ENCODE measurements at places on chromosomes 7 and 10.

DNA sequence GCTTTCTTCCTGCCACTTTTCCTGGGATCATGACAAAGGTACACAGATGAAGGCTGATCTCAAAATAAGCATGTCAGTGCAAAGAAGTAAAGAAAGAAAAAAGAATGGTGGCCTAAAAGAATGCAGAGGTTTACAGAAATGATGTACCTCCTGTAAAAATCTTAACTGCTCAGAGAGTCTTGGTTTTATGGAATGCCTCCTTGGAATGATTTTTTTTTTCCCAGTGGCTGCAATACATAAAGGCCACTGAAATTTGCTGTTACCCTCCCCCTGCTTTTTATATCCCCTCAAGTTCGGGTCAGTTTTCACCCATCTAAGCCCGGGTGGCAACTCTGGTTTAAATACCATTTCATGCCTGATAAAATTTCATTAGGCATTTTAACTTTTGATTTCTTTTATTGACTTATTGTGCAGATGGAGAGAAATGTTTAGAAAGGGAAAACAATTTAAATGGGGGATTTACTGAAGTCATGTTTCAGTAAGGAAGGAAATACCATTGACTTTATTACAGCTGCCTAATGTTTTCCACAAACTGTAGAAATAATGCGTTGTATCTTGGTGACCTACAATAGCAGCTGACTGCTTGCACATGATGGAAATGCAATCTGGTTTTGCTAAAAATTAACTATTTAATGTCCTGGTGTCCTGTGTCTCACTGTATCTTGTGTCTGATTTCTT is 102.5 kb downstream of the SAMD9 start:
- DNase-seq, result no peak

GRCh38 chr10:58833771-58834561 is 321.3 kb downstream of the BICC1 start:
- DNase-seq, result no peak

DNA sequence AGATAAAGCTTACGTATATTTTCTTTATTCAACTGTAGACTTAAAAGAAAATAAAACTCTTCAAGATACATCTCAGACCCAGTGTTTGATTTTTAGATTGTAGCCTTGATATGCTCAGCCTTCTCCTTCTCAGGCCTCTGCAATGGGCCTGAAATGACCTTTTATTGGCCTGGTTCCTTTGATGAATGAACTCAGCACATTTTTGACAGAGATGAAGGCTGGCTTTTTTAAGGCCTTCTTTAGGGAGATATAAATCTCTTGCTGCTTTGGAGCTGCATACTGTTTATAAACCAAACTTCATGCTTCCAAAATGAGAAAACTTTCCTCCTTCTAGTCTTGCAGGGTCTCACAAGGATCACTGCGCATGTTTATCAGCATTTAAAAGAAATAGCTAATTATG is 1049.8 kb downstream of the LRMDA start:
- DNase-seq, result no peak

- DNase-seq, result no peak
Measured at GRCh38 chr7:3267966-3268690, 32.9 kb upstream of the SDK1 start.

- DNase-seq, result no peak
Measured at GRCh38 chr10:132145521-132146185, 41.1 kb upstream of the DPYSL4 start.

GRCh38 chr7:85714043-85714578 is 527.3 kb upstream of the SEMA3D start:
- DNase-seq, result peak; percentile 11

DNA sequence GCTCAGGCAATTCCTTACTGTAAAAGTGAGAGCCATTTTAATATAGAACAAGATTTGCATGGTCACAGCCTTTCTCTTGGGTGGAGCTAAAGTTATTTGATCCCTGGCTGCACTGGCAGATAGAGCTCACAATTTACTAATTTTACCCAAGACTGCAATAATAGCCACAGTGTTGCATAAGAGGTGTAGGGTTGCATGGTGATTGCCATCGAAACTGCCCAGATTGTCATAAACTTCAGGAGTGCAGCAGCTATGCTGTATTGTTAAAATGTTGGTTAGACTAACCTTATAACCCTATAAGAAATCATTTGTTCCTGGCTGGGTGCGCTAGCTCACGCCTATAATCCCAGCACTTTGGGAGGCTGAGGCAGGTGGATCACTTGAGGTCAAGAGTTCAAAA is 50.0 kb downstream of the VCL start:
- no peak for DNase-seq

DNA sequence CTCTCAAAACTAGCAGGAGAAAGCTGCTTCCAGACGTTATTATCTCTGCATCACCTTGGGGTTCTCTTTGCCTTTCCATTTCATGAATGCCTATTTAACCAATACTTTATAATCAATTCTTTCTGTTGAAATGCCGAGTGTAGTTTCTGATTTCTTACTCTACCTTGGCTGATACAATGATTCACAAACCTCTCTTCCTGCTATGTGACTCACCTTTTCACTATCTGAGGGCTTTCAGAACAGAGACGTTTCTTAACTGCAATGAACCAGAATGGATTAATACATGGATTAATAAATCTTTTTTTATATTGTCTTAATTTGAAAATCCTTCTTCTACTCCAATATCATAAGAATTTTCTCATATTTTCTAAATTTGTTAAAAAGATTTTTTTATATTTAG is 46.4 kb upstream of the ZNF746 start:
- DNase-seq, result no peak

GRCh38 chr7:82755705-82756551 is 312.4 kb upstream of the CACNA2D1 start:
- no peak for DNase-seq

- no peak for DNase-seq
Measured at GRCh38 chr7:64639267-64640001, 26.5 kb upstream of the ZNF107 start.

DNA sequence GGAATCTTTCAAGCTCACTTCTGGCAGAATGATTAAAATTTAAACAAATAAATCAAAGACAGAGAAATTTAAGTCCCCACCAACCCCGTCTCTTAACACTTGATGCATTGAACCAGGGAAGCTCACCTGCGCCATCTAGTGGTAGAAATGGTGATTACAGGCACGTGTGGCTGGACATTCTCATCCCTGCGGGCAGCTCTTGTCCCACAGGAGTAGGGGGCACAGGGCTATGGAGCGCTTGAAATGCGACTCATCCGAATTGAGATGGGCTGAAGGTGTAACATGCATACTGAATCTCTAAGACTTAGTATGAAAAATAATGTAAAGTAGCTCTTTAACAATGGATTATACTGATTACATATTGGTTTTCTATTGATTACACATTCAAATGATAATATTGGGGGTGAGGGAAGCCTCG is 24.8 kb upstream of the SLIT1 start:
- DNase-seq, result peak; percentile 37

GRCh38 chr7:70849580-70850235 is 282.2 kb upstream of the GALNT17 start:
- DNase-seq, result no peak

GRCh38 chr10:122632031-122632430 is 67.6 kb downstream of the C10orf120 start:
- no peak for DNase-seq

GRCh38 chr10:126479280-126479895 is 91.1 kb upstream of the ADAM12 start:
- DNase-seq, result no peak

- DNase-seq, result no peak
Measured at GRCh38 chr7:41554481-41554880, 148.4 kb downstream of the INHBA start.

DNA sequence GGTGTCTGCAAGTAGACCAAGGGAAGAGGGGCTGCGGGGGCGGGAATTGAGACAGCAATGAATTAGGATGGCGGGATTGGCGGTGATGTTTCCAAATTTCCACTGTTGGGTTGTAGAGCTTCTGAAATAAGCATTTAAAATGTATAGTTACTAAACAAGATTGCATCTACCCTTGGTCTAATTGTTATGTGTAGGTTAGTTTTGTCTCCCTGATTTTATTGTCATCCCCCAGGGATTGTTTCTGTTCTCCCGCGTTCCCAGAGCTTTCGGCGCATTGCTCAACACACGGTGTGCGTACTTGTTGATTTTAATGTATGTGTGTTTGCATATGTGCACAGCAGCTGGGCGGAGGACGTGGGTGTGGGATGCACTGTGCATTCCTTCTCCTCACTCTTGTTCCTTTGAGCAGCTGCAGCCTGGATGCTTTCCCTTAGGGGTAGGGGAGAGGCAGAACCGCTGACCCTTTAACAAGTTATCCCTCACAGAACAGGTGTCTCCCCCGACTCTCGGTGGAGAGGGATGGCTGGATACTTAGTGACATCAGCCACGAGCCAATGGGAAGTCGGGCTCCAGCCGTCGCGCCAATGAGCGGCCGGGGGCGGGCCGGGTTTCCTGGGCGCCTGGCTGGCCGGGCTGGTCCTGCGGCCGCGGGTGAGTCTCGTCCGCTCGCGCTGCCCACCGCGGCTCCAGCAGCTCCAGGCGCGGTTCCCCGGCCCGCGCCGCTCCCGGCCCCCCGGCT is at the start of gene TSPAN33:
TSPAN33 (plus strand) TSS at position 613 of the 739 bp plus-strand sequence. CDS start 274 bp downstream, outside the sequence.
- DNase-seq, result no peak

GRCh38 chr7:45601094-45601493 is 26.9 kb downstream of the ADCY1 start:
- no peak for DNase-seq

- no peak for DNase-seq
Measured at GRCh38 chr10:70775679-70776454, 9.3 kb downstream of the TBATA start.

- DNase-seq, result no peak
Measured at GRCh38 chr10:24341371-24341770, 132.4 kb downstream of the KIAA1217 start.

DNA sequence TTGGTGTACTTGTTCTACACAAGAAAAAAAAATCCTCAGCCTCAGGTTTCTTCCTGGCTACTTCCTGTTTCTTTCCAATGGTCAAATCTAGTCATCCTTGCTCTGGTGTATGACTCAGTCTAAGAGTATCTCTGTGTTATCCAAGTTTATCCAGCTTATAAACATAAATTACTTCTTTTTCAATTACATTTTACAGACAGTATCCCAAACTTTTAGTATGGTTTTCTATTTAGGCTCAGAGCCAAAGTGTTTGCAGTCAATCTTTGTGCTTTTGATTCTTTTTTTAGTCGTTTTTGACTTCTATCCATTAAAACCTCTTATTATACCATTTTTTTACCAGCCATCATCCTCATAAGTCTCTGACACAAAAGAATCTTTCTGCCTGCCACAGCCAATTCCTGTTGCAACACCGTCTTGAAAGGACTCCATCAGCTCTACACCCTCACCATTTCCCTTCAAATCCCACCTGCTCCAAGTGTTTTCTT is 294.6 kb downstream of the PTEN start:
- DNase-seq, result no peak

GRCh38 chr10:33217854-33218253 is 116.6 kb downstream of the NRP1 start:
- no peak for DNase-seq

- DNase-seq, result no peak
Measured at GRCh38 chr10:78416031-78417011, 382.7 kb downstream of the RPS24 start.

DNA sequence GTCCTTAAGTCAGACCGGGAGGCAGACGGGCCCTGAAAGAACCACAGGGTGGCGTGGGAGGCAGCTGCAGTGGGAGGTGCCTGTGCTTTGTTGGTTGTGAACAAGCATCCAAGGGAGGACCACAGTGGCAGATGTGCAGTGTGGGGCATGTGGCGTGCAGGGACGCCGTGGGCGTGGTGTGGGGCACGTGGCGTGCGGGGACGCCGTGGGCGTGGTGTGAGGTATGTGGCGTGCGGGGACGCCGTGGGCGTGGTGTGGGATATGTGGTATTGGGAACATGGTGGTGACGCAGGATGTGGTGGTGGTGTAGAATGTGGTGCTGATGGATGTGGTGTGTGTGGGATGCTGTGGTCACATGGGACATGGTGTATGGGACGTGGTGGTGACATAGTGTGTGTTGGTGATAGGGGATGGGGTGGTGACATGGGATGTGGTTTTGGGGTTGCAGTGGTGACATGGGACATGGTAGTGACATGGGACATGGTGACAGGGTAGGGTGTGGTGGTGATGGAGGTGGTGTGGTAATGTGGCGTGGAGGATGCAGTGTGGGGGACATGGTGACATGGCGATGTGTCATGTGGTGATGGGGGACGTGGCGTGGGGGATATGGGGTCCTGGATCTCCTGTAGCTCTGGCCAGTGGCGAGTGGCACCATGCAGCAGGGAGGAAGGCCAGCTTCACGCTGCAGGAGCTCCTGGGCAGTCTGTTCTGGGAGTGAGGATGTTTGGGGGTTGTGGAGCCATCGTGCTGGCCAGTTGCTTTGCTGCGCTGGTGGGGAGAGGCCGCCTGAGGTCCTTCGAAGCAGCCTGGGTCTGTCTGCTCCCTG is 78.8 kb downstream of the INPP5A start:
- DNase-seq, result no peak

DNA sequence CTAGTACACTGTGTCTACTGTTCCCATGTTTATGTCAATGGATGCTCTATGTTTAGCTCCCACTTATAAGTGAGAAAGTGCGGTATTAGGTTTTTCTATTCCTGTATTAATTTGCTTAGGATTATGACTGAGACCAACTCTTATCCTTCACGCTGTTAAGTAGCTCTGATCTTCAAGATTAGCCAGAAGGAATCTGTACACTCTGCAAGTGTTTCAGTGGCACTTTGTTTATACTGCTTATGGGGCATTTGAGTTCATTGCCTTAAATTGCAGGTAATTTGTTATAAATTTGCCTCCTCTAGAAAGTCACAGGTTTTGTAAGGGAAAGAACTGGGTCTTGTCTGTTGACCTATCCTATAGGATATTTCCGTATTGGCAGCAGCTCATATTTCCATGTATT is 6.4 kb upstream of the ACSM6 start:
- no peak for DNase-seq

DNA sequence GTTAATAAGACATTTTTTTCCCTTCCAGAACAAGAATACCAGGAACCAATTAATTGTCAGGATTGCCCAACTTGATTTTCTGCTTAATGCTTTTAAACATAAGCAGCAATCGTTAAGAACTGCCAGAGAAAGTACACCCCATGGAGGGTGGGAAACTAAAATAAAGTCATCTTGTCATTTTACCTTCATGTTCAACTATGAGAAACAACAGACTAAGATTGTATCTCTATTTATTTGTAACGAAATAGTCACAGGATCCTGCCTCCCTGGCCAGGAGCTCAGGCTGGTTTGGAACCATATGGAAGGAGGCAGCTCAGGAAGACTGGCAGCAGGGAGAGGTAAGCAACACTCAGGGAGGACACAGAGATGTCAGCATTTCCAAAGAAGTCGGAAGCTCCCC is 129.6 kb downstream of the TNS3 start:
- DNase-seq, result no peak

DNA sequence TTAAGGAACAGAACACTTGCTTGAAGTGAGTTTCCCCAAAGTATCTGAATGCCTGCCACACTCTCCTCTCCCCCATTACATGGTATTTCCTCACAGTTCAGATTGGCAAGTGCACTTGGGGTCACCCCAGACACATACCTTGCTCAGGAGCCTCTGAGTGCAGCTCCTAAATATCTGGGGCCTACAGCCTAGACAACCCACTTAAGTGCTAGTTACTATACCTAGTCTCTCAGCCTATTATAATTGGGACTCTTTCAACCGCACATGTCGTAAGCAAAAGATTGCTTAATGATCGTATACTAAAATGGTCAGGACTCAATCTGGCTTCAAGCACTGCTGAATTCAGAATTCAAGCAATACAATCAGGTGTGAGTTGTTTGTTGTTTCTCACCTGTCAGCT is 19.9 kb downstream of the TMEM176B start:
- no peak for DNase-seq
